ENCODE measurements at places on chromosomes 7 and 10.

DNA sequence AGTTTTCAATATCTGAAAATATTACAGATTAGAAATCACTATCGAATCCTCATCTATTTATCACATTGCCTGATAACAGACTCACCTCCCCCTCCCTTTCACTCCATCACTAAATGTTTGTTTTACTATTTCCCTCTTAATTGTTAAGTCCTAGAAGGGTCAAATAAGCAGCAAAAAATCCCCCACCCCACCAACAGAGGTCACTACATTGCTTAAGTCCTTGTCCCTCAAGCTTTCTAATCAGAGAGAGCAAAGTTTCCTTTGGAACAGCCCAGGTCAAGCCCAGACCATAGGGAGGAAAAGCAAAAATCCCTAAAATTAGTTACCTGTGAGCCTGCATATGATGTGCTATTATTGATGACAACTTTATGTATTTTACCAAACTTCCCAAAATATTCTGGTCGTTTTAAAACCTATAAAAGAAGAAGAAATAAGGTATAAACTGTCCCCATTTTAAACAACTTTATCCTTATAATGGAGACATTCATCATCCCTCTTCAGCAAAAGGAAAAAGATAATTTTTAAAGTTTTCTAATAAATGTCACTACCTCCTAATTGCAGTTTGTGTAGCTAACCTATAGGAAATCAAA lies 95.0 kb downstream of the CNOT4 start:
- peak; percentile 3 for DNase-seq

DNA sequence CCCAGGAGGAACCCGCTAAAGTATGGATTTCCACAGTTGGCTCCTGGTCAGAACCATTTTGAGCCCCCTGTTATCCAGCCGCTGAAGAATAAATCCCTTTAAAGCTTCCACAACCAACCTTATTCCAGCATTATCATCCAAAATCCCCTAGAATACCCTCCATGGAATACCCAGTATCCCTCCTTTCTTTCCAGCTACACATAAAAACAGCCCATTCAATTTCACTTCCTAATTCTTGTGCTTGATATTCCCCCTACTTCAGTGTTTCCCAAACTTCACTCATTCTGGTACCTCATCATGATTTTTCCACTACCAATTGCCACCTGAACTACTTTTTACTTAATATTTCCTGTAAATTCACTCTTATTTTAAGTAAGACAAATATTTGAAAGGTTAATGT lies 3.1 kb downstream of the MACC1 start:
- no peak for DNase-seq

GRCh38 chr7:142997456-142997989 lies 29.4 kb downstream of the OR9A2 start:
- DNase-seq: no peak

DNA sequence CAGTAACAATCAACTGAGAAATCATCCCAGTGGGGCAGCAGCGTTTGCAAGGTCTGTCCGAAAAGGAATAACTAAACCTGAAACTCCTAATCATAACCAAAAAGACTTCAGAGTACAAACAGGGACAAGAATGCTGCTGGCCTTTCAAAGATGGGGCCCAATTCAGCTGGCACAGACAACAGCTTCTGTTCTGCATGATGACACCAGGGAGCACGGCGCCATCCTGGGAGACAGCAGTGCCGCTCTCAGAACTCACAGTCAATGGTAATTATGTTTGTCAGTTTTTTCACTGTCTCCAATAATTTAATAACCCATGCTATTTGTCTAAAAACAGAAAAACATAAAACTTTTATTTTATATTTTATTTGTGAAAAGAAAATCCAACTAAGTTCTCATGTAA lies 90.0 kb downstream of the LARP4B start:
- DNase-seq: no peak

DNA sequence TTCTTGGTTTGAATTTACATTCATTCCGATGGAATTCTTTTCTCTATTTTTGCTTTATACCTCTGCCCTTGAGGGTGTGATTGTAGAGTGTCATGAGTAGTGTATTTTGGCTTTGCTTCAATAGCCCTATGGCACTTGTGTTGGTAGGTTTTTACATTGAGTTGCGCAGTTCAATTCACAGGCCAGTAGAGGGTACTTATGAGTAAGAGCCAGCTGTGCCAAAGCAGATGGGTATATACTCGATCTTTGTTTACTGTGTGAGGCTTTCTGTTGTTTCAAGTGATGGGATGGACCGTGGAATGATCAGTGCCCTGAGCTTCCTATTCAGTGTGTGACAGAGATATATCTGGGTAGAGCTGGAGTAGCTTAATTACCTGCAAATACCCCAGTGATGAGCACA lies 4.3 kb upstream of the AKR1C3 start:
- no peak for DNase-seq

- no peak for DNase-seq
Observed at GRCh38 chr10:68792115-68792514, 35.2 kb upstream of the STOX1 start.

DNA sequence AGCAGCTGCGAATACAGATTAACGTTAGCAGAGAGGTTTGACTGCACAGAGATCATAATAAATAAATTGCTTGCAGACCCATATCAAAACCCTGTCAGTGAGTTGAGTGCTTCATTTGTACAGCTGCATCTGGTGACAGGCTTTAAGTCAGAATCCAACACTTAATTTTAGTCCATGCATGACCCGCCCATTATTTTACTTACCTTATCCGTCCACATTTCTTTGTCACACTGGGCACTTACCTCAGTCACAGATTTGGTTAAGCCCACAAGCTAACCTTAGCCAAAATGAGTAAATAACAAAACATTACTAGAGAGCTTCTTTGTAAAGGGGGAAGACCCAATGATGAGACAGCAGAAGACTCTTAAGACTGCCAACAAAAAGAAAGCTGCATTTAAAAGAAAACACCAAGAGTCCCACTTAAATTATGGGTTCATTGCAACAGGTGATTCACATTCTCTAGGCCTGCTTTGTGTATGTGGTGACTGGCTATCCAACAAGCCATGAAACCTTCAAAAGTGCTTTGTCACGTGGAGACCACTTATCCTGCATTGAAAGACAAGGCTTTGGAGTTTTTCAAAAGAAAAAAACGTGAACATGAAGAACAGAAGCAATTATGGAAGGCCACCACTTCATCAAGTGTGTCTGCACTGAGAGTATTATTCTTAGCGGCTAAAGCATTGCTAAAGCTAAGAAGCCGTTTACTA lies 32.2 kb downstream of the PHTF2 start:
- no peak for DNase-seq

DNA sequence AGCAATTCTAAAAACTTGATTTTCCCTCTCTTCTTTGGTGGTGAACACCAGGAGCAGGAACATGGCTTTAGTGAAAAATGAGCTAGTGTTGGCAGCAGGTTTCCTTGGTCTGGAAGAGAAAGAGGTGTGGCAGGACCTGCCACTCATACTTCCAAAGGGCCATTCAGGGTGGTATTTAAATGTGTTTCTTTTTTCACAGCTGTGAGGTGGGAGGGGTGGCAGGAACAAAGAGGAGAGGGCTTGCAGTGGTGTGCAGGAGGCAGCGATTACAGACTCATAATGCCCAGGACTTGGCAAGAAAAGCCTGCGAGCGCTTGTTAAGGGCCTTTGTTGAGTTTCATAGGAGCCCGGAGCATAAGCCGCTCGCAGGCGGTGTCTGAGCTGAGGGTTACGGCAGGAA lies 36.8 kb downstream of the WIPF3 start:
- DNase-seq: no peak

DNA sequence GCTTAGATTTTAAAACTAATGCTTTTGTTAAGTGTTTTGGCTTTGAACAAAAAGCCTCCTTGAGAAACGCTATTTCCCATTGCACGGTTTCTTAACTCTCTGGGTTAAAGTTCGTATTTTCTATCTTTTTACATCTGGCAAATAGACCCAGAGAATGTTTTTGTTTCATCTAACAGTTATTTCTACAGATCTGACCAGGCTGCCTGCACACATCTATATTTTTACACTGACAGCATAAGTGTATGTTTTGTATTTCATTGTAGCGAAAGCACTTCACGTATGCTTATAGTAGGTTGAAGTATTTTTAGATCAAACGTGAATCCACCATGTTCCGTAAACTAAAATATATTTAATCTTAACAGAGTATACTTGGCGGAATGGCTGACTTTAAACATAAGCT lies 477.3 kb downstream of the SDK1 start:
- DNase-seq: no peak

DNA sequence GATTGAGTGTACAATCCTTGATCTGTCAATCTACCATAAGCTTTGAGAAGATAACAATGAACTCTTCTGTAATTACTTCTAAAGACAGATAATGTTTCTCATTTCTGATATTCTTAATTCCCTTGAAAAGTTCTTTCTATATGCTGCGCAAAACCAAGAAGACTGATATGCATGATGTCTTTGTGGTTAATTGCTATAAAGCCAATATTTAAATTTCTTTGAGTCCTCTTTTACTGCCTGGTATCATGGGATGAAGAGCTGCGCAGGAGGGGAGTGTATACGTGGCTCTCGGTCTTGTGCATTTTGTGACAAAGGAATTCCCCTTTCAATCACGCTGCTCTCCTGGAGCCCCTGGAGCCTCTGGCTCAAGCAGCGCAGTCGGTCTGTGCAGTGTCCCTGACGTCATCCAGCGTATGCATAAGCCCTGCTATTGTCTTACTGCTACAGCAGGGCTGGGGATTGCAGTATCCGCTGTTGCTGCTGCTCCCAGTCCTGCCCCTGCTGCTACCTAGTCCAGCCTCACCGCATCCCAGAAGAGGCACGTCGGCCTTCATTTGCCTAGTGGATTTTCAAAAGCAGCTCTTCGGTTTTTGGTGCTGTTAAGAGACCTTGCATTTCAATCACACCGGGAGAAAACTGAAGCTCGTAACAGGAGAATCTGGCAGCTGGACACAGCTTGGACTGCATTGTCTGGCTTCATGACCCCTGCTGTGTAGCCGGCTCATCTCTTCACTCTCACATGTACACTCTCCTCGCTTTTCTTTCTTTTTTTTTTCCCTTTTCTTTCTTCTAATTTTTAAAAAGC lies 66.7 kb downstream of the ST7 start:
- peak; percentile 10 for DNase-seq

- DNase-seq: peak; percentile 55
Observed at GRCh38 chr7:2032876-2033407, 199.8 kb downstream of the MAD1L1 start.

DNA sequence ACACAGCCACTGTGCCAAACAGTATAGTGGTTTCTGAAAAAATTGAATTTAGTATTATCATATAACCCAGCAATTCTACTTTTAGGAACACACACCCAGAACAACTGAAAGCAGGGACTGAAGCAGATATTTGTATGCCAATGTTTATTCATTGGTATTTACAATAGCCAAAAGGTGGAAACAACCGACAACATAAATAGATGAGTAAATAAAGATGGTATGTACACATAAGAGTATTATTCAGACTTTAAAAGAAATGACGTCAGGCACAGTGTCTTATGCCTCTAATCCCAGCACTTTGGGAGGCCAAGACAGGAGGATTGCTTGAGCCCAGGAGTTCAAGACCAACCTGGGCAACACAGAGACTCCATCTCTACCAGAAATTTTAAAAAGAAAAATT lies 7.2 kb downstream of the CDCA7L start:
- DNase-seq: no peak

- no peak for DNase-seq
Observed at GRCh38 chr10:18523858-18524257, 127.5 kb downstream of the NSUN6 start.

DNA sequence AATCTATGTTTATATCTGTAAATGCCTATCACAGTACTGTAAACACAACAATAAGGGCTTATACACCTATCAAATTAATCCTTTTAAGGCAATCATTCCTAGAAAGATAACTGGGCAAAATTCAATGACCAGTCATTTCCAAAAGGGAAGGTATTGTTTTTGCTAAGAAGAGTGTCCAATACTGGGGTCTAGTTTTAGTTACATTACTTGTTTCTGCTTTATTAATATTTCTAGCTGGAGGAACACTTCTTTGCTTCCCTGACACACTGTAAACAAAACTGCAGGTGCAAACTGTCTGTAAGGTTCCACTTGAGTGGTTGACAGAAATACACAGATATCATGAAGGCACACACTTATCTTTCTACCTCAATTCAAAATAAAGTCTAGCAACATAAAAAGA lies 84.2 kb upstream of the FAM133B start:
- no peak for DNase-seq

DNA sequence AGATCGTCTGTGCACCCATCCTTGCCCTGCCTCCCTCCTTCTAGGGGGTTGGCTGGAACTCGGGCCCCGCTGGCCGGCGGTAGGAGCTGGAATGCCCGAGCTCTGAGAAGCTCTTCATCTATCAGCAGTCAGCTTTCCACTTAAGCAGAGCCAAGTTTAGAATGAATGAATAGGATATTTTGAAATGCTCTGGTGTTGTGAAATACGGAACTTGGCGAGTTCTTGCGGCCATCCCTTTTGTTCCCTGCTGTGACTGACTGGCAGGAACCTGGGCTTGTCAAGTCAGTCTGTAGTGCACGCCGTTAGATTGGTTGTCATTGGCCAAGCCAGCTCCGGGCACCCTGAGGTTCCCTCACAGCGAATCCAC lies 33.3 kb downstream of the FOXK1 start:
- peak; percentile 67 for DNase-seq

GRCh38 chr10:122019414-122019975 lies 30.5 kb downstream of the TACC2 start:
- DNase-seq: peak; percentile 80

- DNase-seq: no peak
Observed at GRCh38 chr7:68216051-68216450, 1219.4 kb downstream of the TYW1 start.

DNA sequence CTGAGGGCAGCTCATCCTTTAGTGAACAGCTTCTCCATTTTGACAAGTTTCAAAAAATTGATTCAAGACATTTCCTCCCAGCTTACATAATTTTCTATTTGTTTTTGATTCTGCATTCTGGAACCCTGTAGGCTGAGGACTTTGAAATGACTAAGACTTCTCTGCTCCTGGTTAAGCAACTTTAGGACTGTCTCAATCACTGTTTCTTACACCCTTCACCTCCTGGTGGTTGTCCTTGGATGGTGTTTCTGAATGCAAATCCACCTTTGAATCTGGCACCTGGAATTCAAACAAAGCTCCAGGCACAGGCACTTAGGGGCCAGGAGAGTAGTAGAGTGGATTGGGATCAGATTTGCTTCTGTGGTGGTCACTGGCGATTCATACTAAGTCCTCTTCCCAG lies 595.5 kb downstream of the LRMDA start:
- no peak for DNase-seq

DNA sequence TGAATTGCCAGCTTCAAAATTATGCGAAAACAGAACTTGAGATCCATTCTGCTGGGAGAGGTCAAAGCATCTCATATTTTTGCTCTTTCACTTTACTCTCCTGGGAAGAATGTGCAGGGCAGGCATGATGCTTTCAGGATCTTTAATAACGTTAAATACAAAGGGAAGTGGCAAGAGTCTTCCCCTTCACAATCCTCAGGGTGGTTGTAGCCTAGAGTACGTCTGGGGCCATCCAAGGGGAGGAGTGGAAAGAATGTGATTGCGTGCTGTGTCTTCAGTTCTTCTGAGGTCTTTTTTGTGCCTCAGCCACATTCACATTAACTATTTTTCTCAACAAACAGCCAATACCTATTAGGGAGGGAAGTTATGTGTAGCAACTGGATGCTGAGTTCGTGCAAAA lies 207.3 kb downstream of the HGF start:
- DNase-seq: no peak

Data from RWPE1 (cell line).